Iris pigment epithelial cell (primary cell): ENCODE measurements at places on chromosomes 2 and 18.

DNA sequence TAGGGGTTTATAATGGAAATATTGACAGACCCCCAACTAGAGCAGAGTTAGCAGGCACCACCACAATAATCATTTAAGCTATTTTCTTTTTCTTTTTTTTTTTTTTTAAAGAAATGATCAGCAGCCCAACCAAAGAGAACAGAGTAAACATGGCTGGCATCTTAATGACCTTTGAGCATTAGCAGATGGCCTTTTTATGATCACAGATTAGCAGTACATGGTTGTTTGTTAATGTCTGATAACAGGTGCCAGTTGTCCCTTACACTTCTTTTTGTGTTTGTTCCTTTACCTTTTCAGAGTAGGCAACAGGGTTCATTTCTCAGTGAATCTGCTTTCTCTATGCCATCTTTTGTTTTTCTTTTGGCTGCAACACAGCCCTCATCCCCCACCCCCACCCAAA, 747.0 kb downstream of the BCL11A start:
- DNase-seq: no peak

- no peak for DNase-seq
These were observed 107.5 kb downstream of the MBP start for GRCh38 chr18:77025123-77025522.

DNA sequence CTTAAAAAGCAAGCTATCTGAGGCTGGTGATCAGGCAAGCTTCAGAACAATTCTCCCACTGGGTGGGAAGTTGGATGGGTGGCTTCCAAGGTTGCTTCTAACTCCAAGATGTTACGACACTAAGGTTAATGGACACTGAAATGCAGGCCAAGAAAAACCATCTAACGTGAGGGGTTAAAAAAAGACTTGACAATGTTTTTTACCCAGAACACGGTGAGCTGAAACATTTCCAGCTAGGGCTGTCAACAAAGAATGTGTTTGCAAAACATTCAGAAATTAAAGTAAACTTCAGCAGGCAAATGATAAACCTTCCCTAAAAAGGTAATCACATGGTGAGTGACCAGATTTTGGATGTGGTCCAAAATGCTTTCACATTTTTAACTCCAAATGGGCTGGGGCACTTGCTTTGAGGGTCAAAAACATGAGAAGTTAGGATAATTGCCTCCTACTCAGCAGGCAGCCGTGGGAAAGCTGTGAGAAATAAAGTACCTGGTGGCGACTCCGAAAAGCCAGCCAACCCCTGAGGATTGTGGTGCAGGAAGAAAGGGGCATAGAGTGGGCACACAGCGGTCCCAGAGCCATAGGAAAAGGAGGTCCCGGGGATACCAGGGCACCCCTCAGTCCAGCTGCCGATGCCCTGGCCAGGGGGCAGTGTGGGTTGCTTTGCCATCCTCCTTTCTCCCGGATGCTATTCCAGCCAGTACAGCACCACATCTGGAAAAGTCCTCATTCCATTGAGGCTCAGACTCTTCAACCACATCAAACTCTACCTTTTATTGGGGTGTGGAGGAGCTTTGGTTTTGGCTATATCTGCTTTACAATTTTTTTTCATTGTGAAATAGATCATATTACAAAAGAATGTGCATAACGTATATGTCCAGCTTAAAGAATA, 90.0 kb upstream of the ATL2 start:
- peak; percentile 6 for DNase-seq

DNA sequence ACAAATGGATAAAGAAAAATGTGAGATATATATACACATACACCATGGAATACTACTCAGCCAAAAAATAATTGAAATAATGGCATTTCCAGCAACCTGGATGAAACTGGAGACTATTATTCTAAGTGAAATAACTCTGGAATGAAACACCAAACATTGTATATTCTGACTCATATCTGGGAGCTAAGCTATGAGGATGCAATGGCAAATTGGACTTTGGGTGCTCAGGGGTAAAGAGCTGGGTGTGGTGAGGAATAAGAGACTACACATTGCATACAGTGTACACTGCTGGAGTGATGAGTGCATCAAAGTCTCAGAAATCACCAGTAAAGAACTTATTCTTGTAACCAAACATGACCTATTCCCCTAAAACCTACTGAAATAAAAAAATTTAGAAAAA, 636.0 kb upstream of the LRATD1 start:
- DNase-seq: no peak

GRCh38 chr2:213609570-213610170, 325.4 kb downstream of the SPAG16 start:
- no peak for DNase-seq

- DNase-seq: no peak
These were observed 88.5 kb downstream of the SOCS6 start for GRCh38 chr18:70377317-70377799.

DNA sequence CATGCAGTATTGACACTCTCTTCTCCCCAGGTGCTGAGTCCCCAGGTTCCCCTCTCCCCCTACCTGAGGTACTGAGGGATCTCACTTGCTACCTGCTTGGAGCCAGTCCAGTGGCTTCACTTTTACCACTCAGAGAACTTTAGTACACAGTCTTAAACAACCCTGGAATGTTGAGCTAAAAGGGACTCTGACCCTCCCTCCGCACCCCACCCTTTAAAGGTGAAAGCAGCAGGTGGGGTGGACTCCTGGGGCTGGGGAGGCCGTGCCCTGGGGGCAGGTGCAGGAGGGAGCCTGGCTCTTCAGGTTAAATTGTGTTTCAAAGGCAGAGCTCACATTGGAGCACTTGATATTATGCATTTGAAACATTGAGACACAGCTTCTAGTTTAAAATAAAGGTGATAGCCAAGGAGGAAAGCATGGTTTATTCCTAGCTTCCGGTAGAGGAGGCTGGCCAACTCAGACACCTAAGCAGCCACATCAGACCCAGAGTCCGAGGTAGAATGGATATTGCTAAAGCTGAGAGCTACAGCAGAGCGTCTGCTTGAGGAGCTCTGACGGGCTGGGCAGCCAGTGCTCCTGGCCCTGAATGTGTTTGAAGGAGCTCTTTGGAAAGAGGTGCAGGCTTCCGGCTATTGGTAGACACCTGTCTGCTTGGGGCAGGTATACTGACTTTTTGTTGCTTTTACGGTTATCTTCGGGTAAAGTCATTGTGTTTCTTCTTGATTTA, 196.4 kb downstream of the AGAP1 start:
- DNase-seq: no peak

- DNase-seq: no peak
These were observed 25.3 kb downstream of the MARCO start for GRCh38 chr2:118967124-118967880.

DNA sequence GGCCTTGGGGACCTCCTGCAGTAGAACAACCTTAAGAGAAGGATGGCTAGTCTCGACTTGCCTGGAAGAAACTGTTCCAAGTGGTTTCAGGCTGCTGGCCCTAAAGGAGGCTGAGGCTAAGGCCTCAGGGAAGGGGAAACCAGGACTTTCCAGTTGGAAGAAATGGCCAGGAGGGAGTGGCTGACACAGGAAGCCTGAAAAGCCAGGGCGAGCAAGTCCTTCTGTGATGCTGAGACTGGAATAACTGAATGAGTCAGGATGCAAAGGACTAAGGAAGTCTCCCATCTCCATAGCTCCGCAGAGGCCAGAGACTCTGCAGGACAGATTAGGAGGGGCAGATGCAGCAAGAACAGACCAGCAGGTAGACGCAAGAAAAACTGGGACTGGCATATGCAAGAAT, 7.4 kb downstream of the HTRA2 start:
- DNase-seq: no peak

DNA sequence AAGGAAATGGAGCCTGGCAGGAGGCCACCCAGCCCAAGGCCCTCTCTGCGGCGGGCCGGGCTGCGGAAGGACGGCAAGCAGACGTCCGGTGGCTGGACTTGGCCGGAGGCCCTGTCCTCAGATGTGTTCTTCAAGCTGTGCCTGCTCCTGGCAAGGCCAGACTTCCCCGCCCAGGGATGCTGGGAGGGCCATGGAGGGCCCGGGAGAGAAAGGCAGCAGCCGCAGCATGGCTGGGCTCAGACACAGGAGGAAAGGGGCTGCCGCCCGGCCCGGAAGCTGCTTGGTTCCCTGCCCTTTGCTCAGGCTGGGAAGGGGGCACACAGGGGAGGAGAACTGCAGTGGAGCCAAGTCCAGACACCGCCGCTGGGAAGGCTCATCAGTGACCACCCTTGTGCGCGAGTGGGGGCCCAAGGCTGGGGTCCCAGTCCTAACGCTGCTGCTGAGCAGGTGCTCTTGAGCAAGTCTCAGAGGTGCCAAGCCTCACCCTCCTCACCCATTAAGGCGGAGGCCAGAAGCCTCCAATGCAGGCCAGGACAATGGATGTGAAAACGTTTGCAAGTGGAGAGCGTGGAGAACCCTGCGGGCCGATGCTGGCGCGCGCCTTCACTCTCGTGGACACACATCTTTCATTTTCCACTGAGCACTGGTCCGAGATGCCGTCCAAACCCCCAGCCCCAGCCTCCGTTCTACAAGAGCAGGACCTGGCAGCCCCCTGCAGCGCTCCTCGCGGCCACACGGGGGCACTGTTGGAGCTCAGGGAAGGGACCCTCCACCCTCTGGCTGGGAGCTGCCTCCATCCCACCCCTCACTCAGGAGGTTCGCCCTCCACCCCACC, 7.9 kb downstream of the CROCC2 start:
- DNase-seq: peak; percentile 45
